ENCODE measurements at places on chromosomes 4 and X.

GRCh38 chr4:57504139-57504538 is 394.0 kb upstream of the IGFBP7 start:
- no peak for DNase-seq

- no peak for DNase-seq
These were observed 91.1 kb upstream of the KIT start for GRCh38 chr4:54566608-54567007.

DNA sequence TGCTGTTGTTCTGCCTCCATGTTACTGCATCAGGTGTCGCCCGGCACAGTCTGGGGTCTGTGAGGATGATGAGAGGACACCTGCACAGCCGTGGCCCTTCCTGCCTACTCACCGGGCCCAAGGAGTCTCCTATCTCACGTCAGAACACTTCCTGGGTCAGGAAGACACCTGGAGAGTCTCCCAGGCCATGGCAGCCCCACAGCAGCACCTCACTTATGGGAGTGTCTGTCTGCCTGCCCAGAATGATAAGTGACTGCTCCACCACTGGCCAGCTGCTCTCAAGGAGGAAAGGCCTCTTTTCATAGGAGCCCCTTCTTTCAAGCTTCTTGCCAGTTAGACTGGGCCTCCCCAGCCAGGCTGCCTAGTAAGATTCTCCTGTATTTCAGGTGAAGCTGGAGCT is 56.1 kb downstream of the NELFA start:
- DNase-seq, result no peak

DNA sequence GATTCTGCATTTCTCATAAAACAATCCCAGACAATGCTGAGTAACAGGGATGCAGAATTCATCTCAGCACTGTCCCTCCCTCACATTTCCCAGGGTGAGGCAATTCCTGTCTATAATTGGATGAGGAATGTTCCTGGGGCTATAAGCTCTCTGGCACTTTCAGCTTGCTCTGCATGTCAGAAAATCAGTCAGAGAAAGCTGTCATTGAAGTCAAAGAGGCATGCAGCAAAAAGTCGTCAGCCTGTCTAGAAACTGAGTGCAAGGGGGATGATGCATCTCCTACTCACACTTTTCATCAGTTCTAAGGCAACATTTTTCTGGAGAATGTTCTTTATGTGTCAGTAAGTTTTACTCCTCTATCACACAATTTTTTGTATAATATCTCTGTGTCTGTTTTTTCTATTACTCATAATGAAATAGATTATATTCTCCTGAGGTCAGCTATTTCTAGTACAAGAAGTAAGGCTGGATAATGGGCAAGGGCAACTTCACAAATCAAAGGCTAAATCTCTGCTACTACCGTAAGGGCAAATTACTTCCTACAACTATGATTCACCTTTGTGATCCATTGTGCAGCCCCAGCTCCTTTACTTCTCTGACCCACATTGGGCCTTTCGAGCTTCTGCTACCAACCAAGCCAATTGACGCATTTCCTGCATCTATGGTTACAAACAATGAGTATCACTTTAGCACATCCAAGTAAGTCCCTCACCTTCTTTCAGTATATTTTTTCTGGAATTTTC is 56.0 kb downstream of the TASL start:
- no peak for DNase-seq

GRCh38 chr4:41399231-41399630 is 138.7 kb upstream of the LIMCH1 start:
- no peak for DNase-seq

DNA sequence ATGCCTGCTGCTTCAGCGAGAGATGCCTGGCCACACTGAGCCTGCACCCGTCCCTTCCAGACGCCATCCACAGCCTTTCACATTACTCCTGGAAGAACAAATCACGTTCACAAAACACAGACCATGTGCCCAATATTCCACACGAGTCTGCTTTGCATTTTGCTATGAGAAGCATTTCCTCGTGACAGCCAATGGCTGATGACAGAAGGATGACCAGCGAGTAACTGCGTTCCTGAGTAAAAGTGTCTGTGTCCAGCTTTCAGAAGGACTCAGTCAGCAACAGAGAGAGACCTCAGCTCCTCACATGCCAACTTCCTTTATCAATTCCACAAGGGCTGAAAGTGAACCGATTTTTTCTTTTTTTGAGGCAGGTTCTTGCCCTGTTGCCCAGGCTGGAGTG is 19.5 kb downstream of the NAT8L start:
- DNase-seq, result no peak

DNA sequence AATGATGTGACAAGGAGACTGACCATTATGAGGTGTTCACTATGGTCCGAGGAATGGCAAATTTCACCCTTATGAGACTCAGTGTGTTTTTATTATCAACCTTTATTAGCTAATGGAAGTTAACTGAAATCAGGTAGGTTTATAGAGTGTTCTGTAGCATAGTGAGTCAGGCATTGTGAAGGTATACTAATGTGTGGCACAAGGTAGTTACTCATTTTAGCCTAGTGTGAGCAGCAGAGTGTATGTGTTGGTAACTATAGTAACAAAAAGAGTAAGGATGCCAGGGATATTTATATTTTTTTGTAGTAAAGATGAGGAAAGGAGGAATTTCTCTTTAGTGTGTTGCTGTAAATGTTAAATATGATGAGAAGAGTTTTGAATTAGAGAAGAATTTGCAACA is 12.0 kb downstream of the PDLIM5 start:
- DNase-seq, result no peak

DNA sequence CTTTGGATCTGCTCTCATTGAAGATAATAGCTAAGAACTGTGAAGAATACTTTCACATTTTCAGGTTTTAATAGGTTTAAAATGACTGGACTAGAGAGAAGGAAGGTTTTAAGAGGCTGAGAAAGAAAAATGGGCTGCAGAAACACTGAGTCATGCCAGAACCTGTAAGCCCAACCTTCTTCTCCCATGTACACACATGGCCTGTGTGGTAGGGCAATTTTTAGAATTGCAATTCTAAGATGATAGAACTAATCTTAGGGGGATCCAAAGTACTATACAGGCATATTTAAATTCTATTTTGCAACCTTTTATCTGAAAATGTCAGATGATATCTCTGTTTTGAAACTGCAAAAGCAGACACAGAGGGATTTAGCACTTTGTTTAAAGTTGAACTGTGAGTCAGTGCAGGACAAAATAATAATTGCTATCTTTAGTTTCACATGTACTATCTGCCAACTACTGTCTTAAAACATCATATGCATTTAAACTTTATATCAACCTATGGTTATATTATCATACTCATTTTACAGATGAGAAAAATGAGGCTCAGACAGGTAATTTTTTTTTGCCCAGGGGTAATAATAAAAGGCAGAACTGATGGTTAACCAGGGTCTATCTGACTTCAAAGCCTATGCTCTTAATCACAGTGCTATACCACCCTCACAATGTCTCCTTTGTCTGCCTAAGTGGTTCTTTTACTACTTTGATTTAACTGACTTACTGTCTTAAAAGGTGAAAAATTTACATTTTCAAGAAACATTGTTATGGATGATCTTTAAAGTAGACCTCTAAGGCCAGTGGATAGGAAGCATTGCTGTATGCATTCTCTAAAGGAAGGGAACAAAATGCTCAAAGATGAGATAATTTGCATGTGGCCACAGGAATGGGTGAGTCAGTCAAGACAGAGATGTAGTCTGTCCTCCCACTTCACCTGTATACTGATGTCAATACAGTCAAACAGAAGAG is 4.3 kb downstream of the TMPRSS11E start:
- no peak for DNase-seq

GRCh38 chrX:65750674-65751469 is 83.4 kb downstream of the MSN start:
- DNase-seq, result peak; percentile 11

DNA sequence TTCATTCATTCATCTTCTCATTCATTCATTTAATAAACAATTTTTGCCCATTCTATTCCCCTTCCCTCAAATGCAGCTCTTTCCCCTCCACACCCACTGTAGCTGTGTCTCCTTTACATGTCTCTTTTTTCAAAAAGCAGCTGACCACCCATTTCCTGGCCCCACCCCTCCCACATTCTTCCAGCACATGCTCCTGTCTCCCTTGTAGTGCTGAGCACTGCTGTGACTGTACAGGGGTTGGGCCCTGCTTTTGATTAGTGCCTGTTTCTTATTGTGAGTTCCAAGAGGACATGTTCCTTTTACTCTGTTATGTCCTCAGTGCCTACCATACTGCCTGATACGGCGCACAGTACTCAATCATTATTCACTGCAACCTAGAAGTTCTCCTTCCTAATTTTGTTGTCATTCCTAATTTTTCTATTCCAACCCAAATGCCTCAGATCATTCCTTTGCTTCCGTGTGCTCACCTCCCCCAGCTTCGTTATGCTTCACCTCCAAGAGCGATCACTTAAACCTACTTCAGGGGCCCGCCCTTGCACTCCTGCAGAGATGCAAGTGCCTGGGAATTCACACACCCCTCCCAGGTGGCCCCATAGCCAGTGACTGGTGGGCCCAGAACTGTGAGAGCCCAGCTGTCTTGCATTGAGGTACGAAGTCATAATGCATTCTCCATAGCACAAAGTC is 152.2 kb downstream of the STK32B start:
- DNase-seq, result no peak

GRCh38 chr4:40317916-40318658 is 17.0 kb upstream of the CHRNA9 start:
- DNase-seq, result no peak

DNA sequence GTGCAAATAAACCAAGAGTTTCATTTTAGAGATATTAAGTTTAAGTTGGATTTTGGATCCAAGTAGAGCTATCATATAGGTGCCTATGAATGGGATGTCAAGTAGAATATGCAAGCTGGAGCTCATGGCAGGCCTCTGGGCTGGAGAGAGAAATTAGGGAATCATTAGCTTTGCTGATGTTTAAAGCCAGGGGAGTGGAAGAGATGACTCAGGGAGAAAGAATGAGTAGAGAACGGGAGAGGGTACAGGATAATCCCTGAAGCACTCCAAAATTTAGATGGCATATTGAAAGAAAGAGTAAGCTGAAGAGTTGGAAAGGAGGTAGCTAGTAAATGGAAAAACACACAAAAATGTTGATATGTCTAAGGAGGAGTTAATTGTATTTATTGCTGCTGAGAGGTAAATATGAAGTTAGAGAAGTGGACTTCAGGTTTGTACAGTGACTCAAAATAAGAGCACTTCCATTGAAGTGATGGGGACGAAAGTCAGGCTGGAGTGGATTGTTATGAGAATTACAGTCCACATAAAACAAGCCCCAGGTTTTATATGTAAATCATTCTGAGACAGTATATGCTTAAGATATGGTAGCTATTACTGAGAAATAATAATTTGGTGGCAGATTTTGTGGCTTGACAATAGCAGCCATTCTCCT is 72.5 kb upstream of the GRXCR1 start:
- DNase-seq, result no peak

DNA sequence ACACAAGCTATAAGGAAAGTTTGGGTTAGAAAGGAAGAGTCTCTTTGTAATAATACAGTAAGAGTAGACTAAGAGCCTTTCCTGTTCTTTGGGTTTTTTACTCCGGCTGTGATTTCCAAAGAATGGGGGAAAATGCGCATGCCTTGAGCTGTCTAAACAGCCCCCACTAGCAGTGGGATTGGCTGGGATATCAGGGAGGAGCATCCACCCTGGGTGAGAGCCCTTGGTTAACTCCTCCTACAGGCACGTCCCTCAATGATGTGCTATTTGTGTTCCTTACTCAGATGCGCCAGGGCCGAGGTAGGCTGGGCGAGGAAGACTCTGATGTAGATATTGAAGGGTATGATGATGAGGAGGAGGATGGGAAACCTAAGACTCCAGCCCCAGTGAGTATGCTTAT is 74.0 kb upstream of the OGT start:
- DNase-seq, result no peak

GRCh38 chr4:67456577-67457196 is 88.6 kb downstream of the CENPC start:
- DNase-seq, result no peak

GRCh38 chrX:140360284-140360683 is 144.6 kb downstream of the SOX3 start:
- DNase-seq, result no peak

DNA sequence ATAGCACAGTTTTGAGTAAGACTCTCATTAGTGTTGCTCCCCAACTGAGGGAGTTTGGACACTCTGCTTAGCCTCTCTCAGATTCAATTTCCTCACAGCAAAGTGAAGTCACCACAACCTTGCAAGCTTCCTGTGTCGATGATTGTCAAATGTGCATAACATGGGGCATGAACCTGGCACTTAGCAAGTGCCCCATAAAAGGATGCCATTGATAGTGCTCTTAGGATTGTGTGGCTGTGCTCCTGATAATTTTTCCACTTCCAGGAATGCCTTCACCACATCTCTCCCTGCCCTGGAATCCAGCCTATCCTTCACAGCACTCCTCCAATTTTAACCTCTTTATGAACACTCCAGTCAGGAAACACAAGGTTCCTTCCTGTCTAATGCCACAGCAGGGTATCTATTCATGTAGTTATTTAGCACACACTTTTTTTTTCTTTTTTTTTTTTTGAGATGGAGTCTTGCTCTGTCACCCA is 309.4 kb downstream of the PPP3CA start:
- DNase-seq, result no peak

DNA sequence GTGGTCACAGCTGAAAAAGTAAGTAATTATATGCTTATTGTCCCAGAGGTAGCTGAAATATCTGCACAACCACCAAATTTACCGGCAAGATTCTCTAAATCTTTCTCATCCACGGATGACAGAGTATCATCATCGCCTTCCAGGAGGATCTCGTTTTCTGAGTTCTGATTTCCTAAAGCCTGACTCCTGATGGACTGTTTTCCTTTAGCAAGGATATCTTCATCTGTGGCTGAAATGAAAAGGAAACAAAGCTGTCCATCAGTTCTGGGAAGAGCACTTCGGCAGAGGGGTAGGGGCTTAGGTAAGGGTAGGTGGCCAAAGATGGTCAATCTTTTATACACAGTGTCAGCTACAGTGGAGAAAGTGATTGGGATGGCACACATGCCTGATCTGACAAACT is 8.7 kb downstream of the MAB21L2 start:
- DNase-seq, result no peak

DNA sequence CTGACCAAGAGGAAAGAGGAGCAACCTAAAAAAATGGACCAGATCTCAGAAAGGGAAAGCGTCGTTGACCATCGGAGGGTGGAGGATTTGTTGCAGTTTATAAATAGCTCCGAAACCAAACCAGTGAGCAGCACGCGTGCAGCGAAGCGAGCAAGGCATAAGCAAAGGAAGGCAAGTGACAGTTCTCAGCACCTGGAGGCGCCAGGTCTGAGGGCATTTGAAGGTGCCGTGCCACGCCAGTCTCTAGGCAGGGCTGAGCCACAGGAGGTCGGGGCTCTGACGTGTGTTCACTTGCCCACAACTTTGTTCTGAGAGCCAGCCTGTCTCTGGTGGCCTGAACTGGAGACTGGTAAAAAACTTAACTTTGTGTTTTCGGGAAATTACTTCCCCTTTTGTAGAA is 59.7 kb downstream of the TNIP2 start:
- DNase-seq, result no peak

- no peak for DNase-seq
These were observed 10.1 kb downstream of the OTOP1 start for GRCh38 chr4:4216648-4217047.

- DNase-seq, result no peak
These were observed 28.9 kb upstream of the BTC start for GRCh38 chr4:74823194-74823593.

GRCh38 chr4:19844446-19844845 is 407.3 kb upstream of the SLIT2 start:
- DNase-seq, result no peak
